ENCODE measurements at places on chromosomes 6 and 20. TPM values are rescaled to one million over a fixed set of nuclear protein-coding genes. Genes with fewer than 3 reads are reported as not detected.

CGA gene
- polyA plus RNA-seq: not detected

MEA1 gene
- 50.3 TPM for polyA plus RNA-seq

OR2B6 gene
- polyA plus RNA-seq: not detected

SEL1L2 gene
- polyA plus RNA-seq: not detected

BHLHE23 gene
- polyA plus RNA-seq: not detected

HTR1E gene
- polyA plus RNA-seq: not detected

TUBB1 gene
- polyA plus RNA-seq: 0.20 TPM

NFATC2 gene
- polyA plus RNA-seq: 1.6 TPM

MRPS10 gene
- 25.0 TPM for polyA plus RNA-seq

EYS gene
- 0.63 TPM for polyA plus RNA-seq

POM121L2 gene
- not detected for polyA plus RNA-seq

RAET1L gene
- polyA plus RNA-seq: not detected

GPSM3 gene
- 6.0 TPM for polyA plus RNA-seq

TSPO2 gene
- 0.39 TPM for polyA plus RNA-seq

C2 gene
- 441 TPM for polyA plus RNA-seq

NAA20 gene
- polyA plus RNA-seq: 50.1 TPM

CYP21A2 gene
- polyA plus RNA-seq: 6.9 TPM

CALHM5 gene
- polyA plus RNA-seq: 0.07 TPM

PRICKLE4 gene
- polyA plus RNA-seq: not detected

C20orf96 gene
- 0.70 TPM for polyA plus RNA-seq

XKR7 gene
- not detected for polyA plus RNA-seq

HUS1B gene
- not detected for polyA plus RNA-seq

TFAP2D gene
- not detected for polyA plus RNA-seq

CARMIL1 gene
- 9.5 TPM for polyA plus RNA-seq

SIGLEC1 gene
- 7.8 TPM for polyA plus RNA-seq

KCNK5 gene
- polyA plus RNA-seq: 5.4 TPM

FILIP1 gene
- 1.3 TPM for polyA plus RNA-seq

RIMS4 gene
- polyA plus RNA-seq: not detected

EGFL8 gene
- polyA plus RNA-seq: 1.9 TPM

LY6G6D gene
- not detected for polyA plus RNA-seq

TSBP1 gene
- not detected for polyA plus RNA-seq

RAB44 gene
- not detected for polyA plus RNA-seq

TRIM40 gene
- not detected for polyA plus RNA-seq

MYBL2 gene
- 1.9 TPM for polyA plus RNA-seq

PAK5 gene
- 0.04 TPM for polyA plus RNA-seq

BACH2 gene
- 1.9 TPM for polyA plus RNA-seq

EBF4 gene
- polyA plus RNA-seq: 2.6 TPM

PTPRK gene
- 32.3 TPM for polyA plus RNA-seq

MDFI gene
- 0.24 TPM for polyA plus RNA-seq

BPIFB2 gene
- polyA plus RNA-seq: 1.0 TPM
